ENCODE measurements at places on chromosomes 2 and 18. TPM values are rescaled to one million over a fixed set of nuclear protein-coding genes. Genes with fewer than 3 reads are reported as not detected.

NPPC gene
- total RNA-seq, result 0.41 TPM

TUBA3E gene
- not detected for total RNA-seq

MAB21L4 gene
- total RNA-seq, result not detected

CD226 gene
- total RNA-seq, result 85.3 TPM

- no peaks in the 10 kb centered on the region for H3K4me1 ChIP-seq
- H3K36me3 ChIP-seq, result no peaks in the 10 kb centered on the region
- H3K27ac ChIP-seq, result no peak overlapping the region
- no peak for DNase-seq
- no peak overlapping the region for H3K4me3 ChIP-seq
Observed at GRCh38 chr2:154911729-154912128, 213.2 kb downstream of the KCNJ3 start.

DNA sequence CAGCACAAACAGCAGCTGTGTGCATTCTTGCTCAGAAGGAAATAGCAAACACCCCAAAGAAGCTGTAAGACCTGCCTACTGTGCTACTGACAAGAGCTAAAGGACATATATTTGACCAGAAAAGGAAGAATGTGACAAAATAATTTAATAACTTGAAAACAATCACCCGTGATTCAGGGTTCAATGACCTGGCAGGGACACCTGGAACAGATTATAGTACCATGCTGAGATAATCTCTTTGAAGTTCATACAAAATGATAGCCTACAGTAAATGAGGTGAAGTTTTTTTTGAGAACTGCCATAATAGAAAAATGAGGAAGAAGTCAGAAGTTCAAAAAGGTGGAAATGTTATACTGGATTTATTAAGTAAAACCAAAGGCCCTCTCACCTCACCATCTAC, 324.8 kb upstream of the GULP1 start:
- H3K36me3 ChIP-seq, result no peaks in the 10 kb centered on the region
- DNase-seq, result no peak
- no peak overlapping the region for H3K4me3 ChIP-seq
- no peaks in the 10 kb centered on the region for H3K4me1 ChIP-seq
